Activated CD4-positive, alpha-beta T cell treated with anti-CD3 and anti-CD28 coated beads, Interleukin-2, amount 50 U/mL, for 16 hours (primary cell): ENCODE measurements at places on chromosomes 13 and 19.

- DNase-seq: no peak
Observed at GRCh38 chr19:57946316-57946715, 1.2 kb downstream of the ZNF256 start.

GRCh38 chr13:20140487-20140886 is 20.4 kb downstream of the GJA3 start:
- DNase-seq: no peak

DNA sequence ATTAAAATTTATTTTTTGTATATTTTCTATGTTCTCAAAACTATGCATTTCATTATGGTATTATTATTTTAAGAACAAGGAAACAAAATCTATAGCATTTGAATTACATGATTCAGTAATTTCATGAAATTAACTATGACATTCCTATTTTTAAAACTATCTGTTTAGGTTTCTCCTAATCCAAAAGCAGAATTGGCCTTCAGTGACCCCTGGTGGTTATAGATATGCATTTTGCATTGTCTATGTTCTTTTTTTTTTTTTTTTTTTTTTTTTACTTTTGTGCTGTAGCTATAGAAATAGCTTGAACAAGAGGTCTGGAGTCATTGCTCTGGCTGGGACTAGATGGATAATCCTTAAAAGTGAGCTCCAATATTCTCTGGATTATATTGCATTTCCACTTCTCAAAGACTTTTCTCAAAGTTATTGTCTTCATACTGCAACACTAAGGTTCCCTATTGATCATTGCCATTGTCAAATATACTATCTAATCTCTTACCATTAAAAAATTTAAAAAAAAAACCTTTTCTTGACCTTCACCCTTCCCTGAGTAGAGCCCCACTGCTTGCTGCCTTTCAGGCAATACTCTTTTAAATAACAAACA is 15.9 kb upstream of the DNAJC3 start:
- DNase-seq: peak; percentile 27

GRCh38 chr19:803686-804418 is 6.6 kb downstream of the PTBP1 start:
- DNase-seq: no peak

GRCh38 chr13:60120617-60121336 is 43.0 kb downstream of the DIAPH3 start:
- no peak for DNase-seq

DNA sequence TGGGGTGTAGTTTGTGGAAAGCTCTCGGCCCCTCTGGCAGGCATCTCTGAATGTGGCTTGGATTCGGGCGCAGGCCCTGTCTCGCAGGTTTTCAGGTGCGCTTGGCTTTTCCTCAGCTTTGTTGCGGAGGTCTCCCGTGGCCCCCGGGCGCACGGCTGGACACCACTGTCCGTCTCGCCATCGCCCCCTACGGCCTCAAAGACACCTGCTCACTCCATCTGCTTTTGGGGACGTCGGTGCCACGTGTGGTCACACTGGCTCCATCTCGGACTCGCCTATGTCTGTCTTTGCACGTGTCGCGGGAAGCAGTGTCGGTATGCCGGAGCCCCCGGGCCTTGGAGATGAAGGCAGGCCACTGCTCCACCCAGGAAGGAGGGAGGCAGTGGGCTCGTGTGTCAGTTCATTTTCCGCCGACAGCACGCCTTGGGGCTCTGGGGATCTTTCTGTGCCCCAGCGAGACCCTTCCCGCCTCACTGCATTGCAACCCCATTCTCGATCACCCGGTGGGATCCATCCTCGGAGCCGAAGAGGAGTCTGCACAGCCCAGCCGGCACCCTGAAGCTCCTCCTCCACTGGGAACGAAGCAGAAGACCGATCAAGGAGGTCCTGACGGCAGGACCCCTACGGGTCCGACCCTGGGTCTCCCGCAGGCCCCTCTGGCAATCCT is 42.1 kb downstream of the ZNF146 start:
- no peak for DNase-seq

DNA sequence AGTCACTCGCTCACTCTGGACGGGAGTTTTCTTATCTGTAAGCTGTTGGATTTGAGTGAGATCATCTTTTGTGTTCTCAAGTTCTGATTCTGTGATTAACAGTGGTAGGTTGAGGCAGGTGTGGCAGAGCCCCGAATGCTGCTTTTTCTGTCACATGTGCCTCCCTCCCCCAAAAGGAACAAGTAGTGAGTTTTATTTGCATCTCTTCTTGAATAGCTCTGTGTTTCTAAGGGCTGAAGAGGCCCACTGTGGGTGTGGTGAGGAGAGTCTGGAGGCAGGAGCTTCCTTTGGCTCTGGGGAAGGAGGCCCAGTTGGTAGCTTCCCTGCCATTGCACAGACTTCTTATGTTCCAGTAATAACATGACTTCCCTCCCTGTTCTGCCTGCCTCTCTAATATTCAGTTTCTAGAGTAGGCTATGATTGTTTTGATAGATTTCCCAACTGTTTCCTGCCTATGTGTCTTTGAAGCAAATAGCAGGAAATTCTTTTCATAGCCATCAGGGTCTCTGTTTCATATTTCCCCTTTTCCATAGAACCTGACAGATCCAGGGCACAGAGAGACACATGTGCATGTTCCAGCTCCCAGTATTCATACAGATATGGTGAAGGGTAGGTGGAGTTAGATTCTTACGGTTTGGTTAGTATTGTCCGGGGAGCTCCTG is 23.9 kb upstream of the CXCL17 start:
- DNase-seq: no peak

DNA sequence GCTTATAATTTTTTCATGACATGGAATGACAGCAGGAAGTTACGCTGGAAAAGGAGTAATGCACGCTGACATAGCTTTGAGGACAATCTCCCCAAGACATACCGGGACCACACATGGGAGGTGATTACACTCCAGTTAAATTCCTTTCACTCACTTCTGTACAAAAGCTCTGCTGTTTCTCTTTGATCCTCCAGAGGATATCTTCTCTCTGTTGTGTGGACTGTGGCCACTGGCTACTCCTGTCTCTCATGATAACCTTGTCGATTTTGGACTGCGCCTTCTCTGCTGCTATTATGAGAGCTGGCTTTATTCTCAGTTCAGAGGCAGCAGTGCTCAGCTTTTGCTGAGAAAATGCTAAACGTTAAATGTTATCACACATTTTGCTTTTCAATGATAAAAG is 464.6 kb downstream of the FGF9 start:
- no peak for DNase-seq

- no peak for DNase-seq
Observed at GRCh38 chr13:110546926-110547325, 14.6 kb downstream of the RAB20 start.

GRCh38 chr19:35561436-35561835 is 2.0 kb downstream of the ATP4A start:
- DNase-seq: no peak

DNA sequence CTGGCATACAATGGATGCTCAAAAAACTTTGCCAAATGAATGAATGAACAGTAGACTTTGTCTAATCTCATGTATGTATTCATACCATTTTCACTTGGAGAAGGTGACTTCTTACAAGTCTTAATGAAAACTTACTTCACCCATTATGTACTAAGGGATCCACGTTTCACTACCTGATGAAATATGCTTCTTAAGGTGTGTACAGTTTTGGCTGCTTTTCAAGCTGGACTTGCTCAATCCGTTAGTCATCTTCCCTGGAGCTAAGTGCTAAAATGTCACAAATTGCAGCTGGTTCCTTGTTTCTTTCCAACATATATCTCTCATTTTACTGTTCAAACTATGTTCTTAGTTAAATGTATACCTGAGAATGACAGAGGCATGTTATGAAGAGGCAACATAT is 4.2 kb upstream of the CCNA1 start:
- no peak for DNase-seq

DNA sequence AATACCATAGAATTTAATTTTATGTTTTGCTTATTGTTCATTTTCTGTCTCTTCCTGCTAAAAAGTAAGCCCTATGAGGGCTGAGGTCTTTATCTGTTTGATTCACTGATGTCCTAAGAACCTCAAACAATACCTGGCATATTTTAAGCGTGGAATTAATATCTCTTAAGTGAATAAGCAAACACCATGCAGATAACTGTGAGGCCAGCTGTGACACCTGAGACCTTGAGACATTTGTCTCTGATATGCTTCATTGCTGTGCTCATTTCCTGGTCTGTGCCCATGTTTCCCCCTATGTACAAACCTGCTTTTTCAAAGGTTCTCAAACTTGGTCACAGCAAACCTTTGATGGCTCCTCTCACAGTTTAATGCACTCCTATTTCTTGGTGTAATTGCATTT is 254.6 kb downstream of the COG6 start:
- DNase-seq: no peak
